ENCODE measurements at places on chromosomes 1 and 21.
A peak's percentile ranks its signal among the peaks of the same experiment; 100 is the strongest.

DNA sequence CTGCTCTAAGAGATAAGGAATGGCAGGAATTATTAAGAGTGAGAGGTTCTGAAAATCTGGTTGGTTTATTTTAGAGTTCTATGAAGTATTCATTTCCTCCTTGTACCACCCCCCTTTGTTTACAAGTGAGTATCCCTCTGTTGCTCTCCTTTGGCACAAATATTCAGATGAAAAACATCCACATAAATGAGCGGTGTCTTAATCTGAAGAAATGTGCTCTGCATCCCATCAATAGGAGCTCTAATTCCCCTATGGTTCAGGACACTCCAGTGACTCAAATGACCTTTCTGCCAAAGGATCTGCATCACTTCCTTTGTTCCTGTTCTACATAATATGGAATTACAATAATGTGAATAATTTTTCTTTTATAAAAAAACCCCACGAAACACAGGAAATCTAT is 16.6 kb downstream of the DDAH1 start:
- DNase-seq: peak; percentile 53

GRCh38 chr21:44923480-44924084 is 2.9 kb upstream of the ITGB2 start:
- DNase-seq: no peak

- no peak for DNase-seq
Measured at GRCh38 chr1:231634323-231635013, 7.9 kb downstream of the DISC1 start.

- no peak for DNase-seq
Measured at GRCh38 chr1:193402977-193403376, 216.6 kb upstream of the B3GALT2 start.

GRCh38 chr1:178349801-178350200 is 147.0 kb downstream of the CLEC20A start:
- DNase-seq: no peak

GRCh38 chr1:179337288-179337687 is 28.5 kb upstream of the AXDND1 start:
- no peak for DNase-seq

GRCh38 chr1:94912263-94913184 is 14.4 kb downstream of the CNN3 start:
- DNase-seq: no peak

DNA sequence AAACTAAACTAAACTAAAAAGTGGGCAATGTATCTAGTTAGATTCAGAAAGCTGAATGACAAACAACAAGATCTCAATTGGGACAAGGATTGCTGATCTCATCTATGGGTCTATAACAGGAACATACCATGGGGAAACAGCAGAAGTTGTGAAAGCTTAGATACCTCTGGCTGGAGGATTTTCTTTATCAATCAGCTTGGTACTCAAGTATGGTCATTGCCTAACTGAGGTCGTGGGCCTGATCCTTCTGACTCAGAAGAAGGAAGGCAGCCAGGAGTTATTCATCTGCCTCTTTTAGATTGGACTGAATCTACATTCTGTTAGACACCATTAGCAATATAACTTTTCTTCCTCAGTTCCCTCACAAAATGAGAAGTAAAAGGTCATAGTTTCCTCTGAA is 39.7 kb downstream of the DNTTIP2 start:
- peak; percentile 91 for DNase-seq

DNA sequence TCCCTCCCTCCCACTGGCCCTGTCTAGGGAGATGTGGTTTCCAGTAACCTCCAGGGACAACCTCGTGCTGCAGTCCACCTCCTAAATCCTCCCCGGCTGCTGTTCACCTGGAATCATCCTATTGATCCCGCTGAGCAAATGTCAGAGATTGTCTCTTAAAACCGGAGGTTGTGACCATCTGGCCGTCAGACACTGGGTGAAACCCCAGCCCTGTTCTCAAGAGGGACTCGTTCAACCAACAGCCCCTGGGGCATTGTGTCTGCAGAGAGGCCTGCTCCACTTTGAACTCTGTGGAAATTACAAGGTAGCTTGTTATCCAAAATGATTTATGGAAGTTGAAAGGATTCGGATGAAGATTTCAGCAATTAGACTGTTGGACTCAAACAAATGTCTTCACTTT is 498.0 kb downstream of the MATN1 start:
- no peak for DNase-seq

GRCh38 chr21:45543710-45544448 is 1.6 kb upstream of the SLC19A1 start:
- DNase-seq: no peak

GRCh38 chr1:205591522-205592351 is 40.1 kb downstream of the ELK4 start:
- DNase-seq: peak; percentile 66

GRCh38 chr1:97920276-97920831 is 480 bp downstream of the DPYD start:
- peak; percentile 22 for DNase-seq

DNA sequence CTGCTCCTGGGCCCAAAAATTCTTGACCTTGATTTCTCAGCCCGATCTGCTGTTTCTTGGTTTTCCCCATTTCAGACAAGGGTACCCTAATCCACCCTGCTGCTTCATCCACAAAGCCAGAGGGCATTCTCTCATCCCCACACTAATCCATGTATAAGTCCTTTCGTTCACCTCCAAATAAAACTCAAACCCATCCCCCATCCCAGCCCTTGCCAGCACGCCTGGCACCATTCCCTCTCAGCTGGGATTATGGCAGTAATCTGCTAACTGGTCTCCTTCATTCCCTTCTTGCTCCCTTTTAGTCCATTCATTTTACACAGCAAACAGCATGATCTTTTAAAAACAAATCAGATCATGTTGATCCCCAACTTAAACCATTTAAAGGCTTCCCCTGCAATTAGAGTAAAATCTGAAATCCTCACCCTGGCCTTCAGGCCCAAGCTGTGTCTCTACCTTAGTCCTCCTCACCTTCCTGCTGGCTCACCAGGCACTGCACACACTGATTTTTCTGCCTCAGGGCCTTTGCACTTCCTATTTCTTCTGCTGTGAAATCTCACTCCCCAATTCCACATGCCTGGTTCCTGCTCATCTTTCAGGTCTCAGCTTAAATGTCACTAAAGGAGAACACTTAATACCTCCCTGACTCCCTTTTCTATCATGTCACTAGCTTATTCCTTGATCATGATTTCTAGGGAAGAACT is 12.2 kb upstream of the TRNP1 start:
- no peak for DNase-seq

DNA sequence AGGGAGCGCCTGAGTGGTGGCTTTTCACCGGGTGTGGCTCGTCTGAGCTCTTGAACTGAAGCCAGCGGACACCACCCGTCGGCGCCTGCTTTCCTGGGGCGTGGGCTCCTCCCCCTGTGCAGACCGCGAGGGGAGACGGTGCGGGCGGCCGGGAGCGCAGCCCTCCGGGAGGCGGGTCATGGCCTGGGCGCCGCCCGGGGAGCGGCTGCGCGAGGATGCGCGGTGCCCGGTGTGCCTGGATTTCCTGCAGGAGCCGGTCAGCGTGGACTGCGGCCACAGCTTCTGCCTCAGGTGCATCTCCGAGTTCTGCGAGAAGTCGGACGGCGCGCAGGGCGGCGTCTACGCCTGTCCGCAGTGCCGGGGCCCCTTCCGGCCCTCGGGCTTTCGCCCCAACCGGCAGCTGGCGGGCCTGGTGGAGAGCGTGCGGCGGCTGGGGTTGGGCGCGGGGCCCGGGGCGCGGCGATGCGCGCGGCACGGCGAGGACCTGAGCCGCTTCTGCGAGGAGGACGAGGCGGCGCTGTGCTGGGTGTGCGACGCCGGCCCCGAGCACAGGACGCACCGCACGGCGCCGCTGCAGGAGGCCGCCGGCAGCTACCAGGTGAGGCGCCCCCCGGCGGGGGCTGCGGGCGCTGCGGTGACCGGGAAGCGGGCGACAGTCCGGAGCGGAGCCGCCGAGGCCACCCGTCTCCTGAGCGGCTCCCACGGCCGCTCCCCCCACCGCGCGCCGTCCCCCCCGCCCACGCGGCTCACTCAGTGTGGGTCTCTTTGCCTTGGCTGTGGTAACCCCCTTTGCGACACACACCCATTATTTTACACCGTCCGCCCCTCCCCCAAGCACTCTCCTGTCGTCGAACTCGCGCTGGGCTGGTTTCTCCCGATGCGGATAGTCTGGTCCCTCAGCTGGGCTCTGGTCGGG is at the start of gene TRIM58:
TRIM58 (plus strand) TSS at position 119 of the 916 bp plus-strand sequence; CDS start at position 179, 60 bp downstream.
- DNase-seq: no peak

DNA sequence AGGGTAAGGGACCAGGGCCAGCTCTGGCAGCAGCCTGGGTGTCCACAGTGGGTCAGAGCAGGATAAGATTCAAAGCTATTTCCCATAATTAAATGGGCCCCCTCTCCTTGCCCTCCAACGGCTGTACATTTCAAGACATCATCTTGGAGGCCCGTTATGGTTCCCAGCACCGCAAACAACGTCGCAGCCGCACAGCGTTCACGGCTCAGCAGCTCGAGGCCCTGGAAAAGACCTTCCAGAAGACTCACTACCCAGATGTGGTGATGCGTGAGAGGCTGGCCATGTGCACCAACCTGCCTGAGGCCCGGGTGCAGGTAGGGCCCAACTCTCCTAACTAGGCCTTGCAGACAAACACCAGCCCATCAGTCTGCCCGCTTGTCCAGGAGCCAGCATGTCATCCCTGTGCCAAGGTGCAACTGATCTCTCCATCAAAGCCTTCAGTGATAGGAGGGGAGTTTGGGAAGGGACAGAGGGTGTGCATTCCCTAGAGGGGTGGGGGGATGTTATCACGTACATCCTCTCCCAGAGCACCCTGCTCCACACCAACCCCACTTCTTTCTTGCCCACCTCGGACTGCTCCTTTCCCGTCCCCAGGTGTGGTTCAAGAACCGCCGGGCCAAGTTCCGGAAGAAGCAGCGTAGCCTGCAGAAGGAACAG is 20.8 kb downstream of the DMBX1 start:
- no peak for DNase-seq

GRCh38 chr1:91176250-91176649 is 154.4 kb upstream of the ZNF644 start:
- no peak for DNase-seq

- peak; percentile 4 for DNase-seq
Measured at GRCh38 chr1:35809114-35810095, 1.6 kb downstream of the AGO4 start.

- no peak for DNase-seq
Measured at GRCh38 chr1:208045463-208046260, 134.7 kb upstream of the CD34 start.

GRCh38 chr1:64220241-64220640 is 16.8 kb downstream of the UBE2U start:
- no peak for DNase-seq

- DNase-seq: no peak
Measured at GRCh38 chr1:230145505-230145899, 78.5 kb downstream of the GALNT2 start.

All from astrocyte (in vitro differentiated cells and primary cell).